Upper lobe of right lung (tissue), 1 donor: ENCODE measurements at places on chromosomes 12 and 14. TPM values are rescaled to one million over a fixed set of nuclear protein-coding genes. Genes with fewer than 3 reads are reported as not detected.

GRCh38 chr12:71152851-71153250 lies 4.9 kb downstream of the TSPAN8 start:
- DNase-seq: no peak

DNA sequence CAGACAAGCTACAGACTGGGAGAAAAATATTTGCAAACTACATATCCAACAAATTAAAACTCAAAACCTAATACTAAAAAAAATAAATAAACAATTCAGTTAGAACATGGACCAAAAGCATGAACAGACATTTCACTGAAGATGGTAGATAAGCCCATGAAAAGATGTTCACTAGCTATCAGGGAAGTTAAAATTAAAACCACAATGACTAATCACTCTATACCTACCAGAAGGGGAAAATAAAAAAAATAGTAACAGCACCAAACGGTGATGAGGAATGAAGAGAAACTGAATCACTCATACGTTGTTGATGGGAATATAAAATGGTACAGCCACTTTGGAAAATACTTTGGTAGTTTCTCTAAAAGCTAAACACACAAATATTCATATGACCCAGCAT lies 31.1 kb upstream of the DHRS7 start:
- no peak for DNase-seq

GRCh38 chr12:113819495-113819894 lies 146.6 kb downstream of the RBM19 start:
- no peak for DNase-seq

DNA sequence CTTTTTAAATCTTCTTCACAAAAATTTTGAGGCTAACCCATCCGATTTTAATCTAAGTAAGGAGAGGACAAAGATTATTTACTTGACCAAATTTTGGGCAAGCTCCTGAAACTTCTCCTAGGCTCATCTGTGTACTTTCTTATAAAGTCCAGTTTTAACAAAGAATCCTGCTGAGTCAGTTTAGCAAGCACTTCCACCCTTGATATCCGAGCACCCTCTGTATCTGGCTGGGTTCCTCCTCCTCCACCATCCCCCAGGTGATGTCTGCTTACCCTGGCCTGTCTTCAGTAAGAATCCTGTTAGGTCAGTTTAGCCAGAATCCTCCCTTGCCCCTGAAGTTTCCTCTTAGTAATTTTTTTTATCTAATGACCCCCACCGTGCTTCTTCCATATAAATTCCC lies 140.5 kb downstream of the PHLDA1 start:
- DNase-seq: no peak

DNA sequence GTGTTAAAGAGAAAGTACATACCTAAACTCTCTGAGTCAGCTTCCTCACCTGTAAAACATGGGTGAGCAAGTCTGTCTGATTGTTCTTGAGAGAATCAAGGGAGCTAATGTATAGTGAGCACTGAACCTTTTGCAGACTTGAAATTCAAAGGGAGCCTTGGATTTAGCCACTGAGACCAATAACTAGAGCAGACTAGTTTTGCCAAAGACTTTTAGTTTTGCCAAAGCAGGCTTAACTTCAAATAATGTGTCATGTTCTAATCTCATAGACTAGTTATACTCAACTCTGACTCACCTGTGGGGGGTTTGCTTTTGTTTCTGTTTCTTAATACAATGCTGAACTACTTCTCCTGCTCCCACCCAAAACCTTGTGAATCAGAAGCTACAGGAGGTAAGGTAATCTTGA lies 123.7 kb downstream of the SLC25A21 start:
- DNase-seq: no peak

DNA sequence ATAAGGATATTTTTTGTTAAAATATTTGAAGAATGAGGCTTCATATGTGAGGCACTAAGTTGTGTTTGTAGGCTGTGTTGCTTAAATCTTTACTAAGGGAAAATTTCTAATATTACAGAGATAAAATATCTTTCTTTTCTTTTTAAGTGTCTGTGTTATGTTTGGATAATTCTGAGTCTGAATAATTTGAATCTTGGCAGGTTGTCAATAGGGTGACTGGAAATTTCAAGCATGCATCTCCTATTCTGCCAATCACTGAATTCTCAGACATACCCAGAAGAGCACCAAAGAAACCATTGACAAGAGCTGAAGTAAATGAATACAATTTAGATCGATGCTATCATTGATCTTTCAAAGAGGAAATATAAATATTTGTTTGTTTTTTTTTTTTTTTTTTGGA lies 29.4 kb downstream of the TMPO start:
- DNase-seq: no peak

DNA sequence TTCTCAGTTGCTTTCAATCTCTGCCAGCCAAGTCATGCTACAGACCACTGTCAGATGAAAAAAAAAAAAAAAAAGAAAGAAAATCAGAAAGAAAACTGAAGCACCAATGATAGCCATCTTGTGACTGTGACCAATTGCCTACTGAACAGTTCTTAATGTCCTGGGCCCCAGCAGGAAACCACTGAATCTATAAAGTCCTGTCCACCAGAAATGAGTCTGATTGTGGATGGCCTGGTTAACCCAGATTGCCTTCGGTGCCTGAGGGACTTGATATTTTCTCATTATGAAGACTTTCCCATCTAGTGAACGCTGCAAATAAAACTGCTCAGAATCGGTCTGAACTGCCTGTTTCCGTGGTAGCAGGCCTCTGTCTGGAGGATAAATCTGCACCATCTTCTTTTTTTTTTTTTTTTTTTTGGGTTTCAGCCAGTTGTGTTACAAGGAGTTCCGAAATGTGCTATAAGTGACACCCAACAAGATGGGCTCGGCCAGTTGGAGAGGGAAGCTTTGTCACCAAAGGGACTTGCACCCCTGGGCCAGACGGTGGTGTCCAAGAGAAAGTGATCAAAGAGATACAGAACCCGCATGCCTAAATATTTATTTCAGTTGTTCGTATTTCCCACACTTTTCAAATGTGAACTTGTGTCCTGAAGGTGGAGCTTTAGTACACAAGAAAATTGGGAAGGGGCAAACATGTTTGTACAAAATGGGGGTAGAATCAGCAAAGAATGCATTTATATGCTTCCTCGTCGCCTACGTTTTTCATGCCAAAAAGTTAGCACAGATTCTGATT lies 3.0 kb upstream of the PLXNC1 start:
- DNase-seq: no peak

DNA sequence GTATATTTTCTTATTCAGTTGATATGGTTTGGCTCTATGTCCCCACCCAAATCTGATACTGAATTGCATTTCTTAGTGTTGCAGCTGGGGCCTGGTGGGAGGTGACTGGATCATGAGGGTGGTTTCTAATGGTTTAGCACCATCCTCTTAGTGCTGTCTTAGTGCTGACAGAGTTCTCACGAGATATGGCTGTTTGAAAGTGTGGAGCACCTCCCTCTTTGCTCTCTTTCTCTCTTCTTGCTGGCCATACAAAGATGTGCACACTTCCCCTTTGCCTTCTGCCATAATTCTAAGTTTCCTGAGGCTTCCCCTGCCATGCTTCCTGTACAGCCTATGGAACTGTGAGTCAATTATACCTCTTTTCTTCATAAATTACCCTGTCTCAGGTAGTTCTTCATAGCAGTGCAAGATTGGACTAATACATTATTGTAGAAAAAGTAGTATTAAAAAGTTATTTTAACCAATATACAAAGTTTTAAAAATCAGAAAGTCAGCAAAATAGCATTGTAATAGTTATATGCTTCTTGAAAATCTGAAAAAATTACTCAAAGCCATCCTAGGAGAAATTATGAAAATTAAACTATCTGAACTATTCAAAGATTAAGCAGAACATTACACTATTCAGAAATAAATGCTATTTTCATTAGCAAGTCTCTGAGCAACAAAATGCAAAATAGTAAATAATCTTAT lies 84.1 kb downstream of the PPP1R12A start:
- no peak for DNase-seq

Gene SCNN1A
- 199 TPM for total RNA-seq

Gene CCDC175
- total RNA-seq: not detected

Gene STXBP6
- 27.4 TPM for total RNA-seq

Gene KRT71
- total RNA-seq: not detected

Gene TCL1B
- total RNA-seq: not detected
